GM10248 (cell line): ENCODE measurements at places on chromosomes 6 and 20.

GRCh38 chr6:107611094-107611810, 121.3 kb downstream of the SOBP start:
- no peak for DNase-seq

DNA sequence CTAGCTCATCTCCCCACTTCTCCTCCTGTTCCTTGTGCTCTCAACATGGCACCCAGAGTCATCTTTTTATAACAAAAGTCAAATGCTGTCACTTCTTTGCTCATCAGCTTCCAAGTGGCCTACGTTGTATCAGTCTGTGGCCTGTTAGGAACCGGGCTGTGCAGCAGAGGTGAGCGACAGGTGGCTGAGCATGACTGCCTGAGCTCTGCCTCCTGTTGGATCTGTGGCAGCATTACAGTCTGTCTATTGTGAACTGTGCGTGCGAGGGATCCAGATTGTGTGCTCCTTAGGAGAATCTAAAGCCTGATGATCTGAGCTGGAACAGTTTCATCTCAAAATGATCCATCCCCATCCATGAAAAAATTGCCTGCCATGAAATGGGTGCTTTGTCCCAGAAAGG, 129.6 kb downstream of the FNDC1 start:
- no peak for DNase-seq

- DNase-seq = no peak
Observed at GRCh38 chr20:44427804-44428173, 47.9 kb upstream of the TTPAL start.

- DNase-seq = no peak
Observed at GRCh38 chr6:92757925-92758324, 661.4 kb downstream of the EPHA7 start.

- DNase-seq = no peak
Observed at GRCh38 chr6:132780770-132781371, 17.6 kb downstream of the SLC18B1 start.

- no peak for DNase-seq
Observed at GRCh38 chr20:49831022-49831769, 18.6 kb downstream of the SLC9A8 start.

DNA sequence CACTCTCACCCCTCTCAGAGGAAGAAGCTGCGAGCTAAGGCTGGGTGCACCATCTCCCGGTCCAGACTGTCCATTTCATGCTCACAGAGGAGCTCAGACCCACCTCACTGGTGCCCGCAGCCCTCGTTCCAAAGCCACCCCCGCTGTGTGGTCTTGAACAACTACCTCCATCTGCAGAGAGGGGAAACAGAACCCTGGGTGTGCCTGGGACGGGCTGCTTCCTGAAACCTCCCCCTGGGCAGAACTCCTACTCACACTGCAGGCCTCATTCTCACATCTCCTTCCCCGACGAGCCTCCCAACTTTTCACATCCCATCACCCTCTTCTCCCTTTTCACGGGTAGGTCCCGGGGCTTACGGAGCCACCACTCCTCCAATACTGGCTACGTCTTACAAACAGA, 18.1 kb downstream of the PMEPA1 start:
- DNase-seq = no peak

DNA sequence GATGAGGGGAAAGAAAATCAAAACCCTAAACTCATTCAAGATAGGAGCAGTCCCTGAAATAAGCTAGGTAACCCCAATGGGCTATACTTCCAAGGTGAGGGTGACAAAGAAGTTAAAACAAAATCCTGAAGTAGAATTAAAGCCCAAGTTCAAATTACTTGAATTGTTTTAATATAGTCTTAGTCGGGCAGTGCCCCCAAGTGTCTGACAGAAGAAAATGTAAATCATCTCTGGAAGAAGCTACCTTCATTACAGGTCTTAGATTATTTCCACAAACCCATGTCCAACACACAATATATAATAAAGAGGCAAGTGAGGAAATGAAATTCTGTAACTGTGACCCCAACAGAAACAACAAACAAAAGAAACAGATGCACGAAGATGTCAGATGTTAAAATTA, 36.8 kb upstream of the L3MBTL3 start:
- DNase-seq = no peak

DNA sequence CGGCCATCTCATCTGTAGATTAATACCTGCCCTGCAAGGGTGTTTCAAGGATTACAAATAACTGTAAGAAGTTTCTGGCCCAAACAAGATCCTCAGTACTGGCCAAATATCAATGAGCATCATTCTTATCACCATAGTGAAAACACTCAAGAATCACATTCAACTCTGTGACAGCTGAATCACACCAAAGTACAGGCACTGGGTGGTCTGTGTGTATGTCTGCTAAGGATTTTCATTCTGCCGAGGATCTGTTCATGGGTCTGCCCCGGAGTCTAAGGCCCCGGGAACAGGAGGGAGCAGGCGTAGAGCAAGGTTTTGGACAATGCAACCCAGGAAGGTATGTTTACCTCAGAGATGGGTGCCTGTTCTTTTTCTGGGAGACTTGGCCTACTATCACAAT, 110.5 kb downstream of the TRERF1 start:
- no peak for DNase-seq

DNA sequence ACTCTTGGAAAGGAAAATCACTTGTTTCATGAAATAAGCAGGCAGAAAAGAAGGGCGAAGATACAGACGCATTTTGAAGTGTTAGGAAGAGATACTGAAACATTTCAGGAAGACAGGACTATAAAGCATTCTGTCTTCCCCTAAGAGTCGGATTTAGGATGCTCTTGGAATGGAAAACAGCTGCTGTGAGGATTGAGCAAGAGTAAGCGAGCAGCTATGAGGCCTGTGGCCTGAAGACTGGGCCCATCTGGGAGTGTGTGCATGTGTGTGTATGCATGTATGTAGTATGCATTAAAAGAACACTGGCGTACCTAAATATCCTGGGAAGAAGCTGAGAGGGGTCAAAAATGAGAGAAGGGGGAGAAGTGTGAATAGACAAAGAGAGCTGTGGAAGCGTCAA, 83.6 kb downstream of the SIM1 start:
- no peak for DNase-seq

DNA sequence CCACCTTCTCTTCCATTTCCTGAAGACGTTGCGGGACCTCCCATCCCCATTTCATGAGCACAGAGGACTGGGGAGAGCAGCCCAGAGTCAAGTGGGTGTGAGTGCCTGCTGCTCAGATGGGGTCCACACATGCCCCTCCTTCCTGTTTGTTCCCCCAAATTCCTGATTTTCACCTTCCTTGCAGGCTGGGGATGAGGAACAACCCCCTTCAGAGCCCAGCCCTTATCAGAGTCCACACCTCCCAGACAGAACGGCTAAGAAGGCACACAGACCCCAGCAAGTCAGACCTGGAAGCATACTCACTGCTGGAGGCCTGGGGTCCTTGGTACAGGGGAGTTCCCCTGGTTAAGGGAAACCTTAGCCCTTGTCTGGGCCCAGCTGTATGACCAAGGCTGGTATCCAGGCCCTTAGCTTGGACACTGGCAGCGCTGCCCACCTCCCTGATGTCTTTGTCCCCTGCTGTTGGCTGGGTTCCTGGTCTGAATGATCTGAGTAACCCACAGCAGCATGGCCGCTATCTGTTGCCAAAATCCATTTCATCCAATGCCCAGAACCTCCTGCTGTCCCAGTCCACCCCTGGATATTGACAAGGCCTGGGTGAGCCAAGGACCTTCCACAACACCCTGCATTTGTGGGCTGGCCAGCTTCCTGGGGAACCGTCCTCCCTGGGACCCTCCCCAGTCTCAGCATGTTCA, 230.9 kb downstream of the SYNDIG1 start:
- no peak for DNase-seq

DNA sequence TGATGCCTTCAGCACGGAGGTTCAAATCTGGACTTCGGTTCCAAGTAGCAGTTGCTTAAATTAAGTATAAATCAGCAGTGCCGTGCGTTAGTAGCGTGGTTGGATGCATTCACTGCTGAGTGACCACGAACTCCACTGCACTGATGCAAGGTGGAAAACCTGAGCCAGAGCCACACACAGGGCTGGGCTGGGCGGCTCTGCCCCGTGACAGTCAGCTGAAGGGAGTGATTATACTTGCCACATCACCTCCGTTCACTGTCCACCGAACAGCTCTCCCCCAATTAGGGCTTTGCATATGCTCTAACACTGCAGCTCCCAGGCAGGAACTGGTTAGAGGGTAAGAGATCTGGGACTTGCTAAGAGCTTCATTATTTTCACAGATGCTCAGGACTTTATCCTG, 22.2 kb downstream of the PPP1R3G start:
- no peak for DNase-seq

DNA sequence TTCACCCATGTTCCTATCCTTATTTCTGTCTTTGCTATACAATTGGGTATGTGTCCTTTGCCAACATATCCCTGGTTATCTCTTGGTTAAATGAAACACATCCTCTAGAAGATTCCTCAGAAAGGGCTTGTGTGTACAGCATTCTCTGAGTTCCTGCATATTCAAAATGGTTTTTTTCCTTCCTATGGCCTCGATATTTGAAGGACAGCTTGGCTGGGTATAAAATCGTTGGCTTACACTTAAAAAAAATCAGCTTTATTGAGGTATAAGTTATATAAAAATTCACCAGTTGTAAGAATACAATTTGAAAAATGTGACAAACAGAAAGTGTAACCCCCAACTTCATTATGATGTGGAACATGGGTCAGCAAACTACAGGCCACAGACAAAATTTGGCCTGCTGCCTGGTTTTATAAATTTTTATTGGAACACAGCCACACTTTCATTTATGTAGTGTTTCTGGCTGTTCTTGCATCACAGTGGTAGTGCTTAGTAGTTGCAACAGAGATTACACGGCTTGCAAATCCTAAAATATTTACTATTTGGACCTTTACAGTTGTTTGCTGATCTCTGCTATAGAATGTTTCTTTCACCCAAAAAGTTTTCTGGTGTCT, 16.7 kb downstream of the PCMT1 start:
- no peak for DNase-seq

DNA sequence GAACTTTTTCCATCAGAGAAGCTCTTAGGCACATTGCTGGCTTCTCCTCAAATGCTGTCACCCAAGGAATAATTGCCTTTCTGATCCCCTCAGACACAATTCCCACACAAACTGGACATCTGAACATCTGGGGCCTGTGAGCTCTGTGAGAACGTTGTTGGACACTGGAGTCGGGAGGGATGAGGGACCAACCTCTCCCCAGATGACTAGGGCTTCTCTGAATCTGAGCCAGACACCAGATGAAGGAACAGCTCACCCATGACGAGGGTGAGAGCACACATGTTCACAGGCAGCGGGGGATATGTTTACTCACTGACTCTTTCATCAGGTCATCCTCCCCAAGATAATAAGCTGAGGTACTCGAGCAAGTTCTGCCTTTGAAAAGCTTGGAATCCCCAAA, 283.9 kb upstream of the SUPT3H start:
- no peak for DNase-seq

DNA sequence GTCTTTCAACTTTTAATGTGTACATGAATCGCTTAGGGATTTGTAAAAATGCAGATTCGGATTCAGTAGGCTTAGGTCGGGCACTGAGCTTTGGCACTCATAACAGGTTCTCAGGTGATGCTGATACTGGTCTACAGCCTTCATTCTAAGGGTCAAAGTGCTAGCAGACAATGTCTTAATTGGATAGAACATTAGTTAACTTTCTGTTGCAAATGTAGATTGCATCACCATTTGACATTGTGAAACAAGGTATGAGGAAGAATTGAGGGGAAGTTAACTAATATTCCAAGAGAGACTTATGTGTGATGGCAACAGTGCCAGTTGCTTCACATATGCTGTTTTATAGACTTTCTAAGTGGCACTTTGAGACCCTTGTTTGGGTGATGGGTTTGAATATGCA, 86.9 kb downstream of the MLIP start:
- DNase-seq = no peak

DNA sequence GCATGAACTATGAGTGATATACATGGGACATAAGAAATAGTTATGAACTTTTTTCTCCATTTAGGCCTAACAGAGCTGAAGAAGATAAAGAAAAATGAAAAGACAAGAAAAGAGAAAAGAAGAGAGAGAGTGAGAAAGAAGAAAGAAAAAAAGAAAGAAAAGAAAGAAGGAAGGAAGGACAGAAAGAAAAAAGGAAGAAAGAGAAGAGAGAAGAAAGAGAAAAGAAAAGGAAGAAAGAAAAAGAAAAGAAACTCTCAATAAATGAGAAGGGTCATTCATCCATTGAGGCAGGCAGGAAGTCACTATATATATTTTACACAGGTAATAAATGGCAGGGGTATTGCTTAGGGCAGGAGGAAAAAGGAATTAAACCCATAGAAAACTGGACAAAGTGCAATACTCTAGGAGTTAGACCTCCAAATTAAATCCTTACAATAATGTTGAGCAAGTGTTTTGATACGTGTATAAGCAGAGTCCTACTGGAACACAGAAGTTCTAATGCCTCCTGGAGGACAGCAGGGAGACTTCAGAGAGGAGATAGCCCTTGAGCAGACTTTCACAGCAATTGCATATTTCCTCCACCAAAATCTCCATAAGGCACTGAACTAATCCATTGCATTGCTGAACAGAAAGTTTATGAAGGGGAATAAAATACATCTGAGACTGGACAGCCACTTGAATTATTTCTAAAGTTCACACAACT, 86.4 kb upstream of the TENT5A start:
- no peak for DNase-seq

DNA sequence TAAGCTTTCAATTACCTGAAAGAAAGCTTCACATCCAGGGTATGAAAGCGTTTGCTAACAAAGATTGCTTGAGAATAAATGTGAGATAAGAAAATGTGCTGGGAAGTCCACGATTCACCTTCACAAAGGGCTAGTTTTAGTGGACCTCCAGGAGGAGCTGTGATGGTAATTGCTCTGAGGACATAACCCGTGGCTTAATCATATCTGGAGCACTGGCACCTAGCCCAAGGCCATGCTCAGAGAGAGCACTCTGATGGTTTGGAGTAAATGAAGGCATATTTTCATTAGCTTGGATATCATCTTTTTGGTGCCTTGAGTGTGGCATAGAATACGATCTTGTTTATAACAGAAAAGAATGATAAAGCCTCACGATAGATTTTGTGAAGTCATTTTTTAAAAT, 46.9 kb upstream of the BACH2 start:
- no peak for DNase-seq

DNA sequence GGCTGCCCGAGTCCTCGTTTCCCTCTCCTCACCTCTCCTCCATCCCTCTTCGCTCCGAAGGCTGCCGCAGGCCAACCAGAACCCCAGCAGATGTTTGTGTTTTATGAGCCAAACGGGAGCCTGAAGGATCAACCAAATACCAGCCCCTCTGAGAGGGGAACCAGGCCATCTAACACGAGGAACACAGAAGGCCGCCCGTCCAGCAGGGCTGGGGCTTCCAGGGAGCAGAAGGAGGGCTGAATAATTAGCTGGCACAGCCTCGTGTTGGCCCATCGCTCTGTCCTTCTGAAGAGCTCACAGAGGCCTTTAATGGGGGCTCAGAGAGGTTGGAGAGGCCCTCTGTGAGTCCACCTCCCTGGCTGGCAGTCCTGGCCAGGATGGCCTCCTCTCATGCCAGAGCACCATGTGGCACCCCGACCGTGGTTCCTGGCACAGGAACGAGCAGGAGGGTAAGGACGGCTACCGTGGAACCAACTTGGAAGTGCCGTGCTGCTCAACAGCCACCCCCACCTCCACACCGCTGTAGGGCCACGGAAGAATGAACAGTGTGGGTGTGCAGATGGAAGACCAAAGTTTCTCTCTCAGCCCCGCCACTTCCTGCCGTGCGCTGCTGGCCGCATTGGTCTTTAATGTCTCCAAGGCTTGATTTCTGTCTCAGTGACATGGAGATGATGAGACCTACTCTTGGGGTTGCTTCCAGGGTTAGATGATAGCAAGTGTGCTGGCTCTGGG, 155.2 kb downstream of the SCML4 start:
- DNase-seq = peak; percentile 75

GRCh38 chr6:93915961-93916360, 496.6 kb upstream of the EPHA7 start:
- DNase-seq = no peak

- peak; percentile 61 for DNase-seq
Observed at GRCh38 chr20:48416002-48416401, 411.8 kb downstream of the PREX1 start.
